Activated CD4-positive, alpha-beta T cell treated with anti-CD3 and anti-CD28 coated beads, Interleukin-2, amount 50 U/mL, for 24 hours (primary cell): ENCODE measurements at places on chromosomes 3 and 15.

- DNase-seq, result no peak
Measured at GRCh38 chr3:39809181-39809994, at the start of gene MYRIP. Gene MYRIP, plus strand, starts transcription at chr3:39809609. Its CDS starts 91,208 bp downstream, at chr3:39900817.

- no peak for DNase-seq
Measured at GRCh38 chr15:71708741-71709140, 101.6 kb upstream of the NR2E3 start.

- DNase-seq, result no peak
Measured at GRCh38 chr3:45106874-45107273, 39.3 kb downstream of the CDCP1 start.

- no peak for DNase-seq
Measured at GRCh38 chr15:60471314-60471713, 7.6 kb downstream of the ICE2 start.

GRCh38 chr3:133292296-133292695 is 107.6 kb upstream of the BFSP2 start:
- no peak for DNase-seq

DNA sequence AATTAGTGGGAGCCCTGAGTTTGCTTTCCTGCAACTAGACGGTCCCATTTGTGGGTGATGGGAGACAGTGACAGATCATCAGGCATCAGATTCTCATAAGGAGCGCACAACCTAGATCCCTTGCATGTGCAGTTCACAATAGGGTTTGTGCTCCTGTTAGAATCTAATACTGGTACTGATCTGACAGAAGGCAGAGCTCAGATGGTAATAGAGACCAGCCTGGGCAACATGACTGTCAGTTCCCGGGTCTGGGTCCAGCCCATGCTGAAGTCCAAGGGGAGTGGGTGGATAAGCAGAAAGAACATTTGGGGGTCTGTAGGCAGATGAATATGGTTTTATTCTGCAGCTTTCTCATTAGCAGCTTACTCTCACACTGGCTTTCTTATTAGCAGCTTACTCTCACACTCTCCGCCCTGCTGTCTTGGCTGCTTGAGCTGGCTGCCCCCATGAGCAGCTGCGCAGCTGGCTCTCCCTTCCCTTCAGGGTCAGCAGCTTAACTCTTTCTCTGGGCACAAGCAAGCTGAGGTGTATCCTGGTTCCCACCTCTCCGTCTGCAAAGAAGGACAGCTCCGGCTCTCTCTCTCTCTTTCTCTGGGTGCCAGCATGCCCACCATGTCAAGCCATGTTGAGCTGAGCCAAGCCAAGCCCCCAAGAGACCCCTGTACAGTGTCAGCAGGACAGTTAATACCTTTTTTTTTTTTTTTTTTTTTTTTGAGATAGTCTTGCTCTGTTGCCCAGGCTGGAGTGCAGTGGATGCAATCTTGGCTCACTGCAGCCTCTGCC is 46.5 kb downstream of the KLHDC8B start:
- DNase-seq, result no peak

DNA sequence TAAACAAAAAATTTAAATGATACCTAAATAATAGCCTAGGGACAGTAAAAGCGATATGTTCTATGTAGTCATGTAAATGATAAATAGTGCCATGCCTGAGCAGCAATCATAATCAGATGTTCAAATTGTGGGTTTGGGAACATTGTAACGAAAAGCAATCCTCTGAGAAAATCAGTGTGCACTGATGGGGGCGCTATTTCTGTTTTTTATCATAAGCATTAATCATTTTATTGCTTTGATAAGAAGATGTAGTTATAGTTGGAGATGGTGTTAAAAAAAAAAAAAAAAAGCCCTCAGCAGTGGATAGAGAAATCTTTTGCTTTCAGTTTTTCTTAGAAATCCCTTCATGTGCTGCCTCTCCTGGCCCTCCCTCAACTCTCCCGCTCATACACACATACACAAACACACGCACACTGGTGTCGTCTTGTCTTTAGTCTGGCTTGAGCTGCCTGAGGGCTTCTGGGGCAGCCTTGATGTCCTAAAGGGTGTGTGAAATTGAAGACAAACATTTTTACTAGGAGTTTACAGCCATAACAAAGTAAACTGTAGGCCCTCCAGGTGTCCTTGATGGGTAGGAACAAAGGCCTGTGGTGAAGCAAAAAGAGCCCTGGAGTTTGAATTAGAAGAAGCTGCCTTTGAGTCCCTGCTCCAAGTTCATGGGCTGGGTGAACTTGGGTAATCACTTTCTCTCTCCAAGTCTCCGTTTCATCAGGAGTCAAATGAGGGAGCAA is 428.1 kb downstream of the SOX2 start:
- no peak for DNase-seq

GRCh38 chr15:100103828-100104227 is 237.9 kb downstream of the ADAMTS17 start:
- DNase-seq, result no peak

- DNase-seq, result no peak
Measured at GRCh38 chr3:85360742-85361387, 402.1 kb downstream of the CADM2 start.

DNA sequence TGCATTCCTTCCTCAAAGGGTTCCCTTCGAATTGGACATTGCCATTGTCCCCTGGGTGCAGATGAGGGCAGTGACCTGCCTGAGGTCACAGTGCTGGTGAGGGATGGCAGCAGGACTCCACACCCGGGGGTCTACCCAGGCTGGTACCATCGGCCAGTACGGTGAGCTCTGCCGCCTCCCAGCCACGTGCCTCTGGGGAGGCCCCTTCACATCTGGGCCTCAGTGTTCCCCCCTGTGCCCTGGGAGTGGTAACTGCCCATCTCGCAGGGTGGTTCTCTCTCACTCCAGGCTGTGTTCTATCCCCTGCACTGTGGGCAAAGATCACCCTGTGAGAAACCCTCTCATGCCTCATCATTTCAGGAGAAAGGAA is 99.4 kb upstream of the IQSEC1 start:
- DNase-seq, result no peak

DNA sequence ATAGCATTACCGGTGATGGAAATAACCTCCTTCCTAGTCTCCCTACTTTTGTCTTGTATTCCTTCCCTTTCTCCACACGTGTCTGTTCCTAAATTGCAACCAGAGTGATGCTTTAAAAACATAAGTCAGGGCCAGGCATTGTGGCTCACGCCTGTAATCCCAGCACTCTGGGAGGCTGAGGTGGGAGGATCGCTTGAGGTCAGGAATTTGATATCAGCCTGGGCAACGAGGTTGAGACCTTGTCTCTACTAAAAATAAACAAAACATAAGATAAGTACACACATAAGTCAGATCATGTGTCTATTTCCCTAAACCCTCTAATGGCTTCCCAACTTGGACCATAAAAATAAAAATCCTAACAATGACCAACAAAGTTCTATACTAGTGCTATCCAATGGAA is 18.4 kb downstream of the ARMC8 start:
- DNase-seq, result no peak

DNA sequence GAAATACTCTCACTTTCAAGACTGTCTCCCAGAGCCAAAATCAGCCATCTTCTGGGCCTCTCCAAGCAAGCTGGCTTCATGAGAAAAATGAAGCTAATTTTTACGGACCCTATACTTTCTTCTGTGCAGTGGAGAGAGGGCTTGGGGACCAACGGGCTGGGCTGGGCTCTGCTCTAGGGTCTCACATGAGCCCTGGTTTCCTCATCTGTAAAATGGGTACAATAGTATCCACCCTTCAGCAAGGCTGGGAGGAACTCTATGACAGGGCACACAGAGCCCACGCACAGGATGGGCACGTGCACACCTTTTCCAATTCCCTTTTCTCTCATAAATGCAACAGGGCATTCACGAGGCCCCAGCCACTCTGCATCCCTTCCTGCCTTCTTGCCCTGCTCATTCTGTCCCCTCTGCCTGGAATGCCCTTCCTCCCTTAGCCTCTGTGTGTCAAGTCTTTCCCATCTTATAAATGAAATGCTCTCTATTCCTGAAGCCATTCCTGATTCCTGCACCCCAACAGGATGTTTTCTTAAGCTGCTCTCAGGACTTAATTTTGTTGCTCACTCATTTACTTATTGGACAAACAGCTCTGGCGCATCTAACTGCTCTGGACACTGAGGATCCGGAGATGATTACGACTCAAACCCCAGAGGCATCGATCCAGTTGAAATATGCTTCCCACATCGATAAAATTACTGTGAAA is 32.9 kb upstream of the SEC13 start:
- DNase-seq, result no peak

DNA sequence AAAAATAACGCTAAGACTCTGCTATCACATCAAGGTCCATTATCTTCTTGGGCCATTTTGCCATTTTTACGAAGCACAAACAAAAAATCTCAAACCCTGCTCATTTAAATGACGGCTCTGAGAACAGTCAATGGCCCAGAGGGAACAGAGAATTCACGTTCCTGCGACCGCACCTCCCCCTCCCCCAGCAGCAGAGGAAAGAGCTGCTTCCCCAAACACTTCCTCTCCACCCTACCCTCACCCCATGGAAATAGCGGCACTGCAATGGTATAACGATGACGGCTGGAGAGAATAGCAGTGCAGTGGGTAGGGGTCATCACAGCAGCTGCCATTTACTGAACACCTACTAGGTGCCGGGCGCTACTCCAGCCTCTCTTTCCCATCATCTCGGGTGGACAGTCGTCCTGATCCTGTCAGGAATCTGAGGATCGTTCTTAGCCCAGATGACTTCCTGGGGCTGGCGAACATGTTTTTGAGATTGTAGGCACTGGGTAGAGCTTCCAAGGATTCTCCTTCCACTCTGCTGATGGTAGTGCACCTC is 113.3 kb downstream of the IQSEC1 start:
- DNase-seq, result no peak

DNA sequence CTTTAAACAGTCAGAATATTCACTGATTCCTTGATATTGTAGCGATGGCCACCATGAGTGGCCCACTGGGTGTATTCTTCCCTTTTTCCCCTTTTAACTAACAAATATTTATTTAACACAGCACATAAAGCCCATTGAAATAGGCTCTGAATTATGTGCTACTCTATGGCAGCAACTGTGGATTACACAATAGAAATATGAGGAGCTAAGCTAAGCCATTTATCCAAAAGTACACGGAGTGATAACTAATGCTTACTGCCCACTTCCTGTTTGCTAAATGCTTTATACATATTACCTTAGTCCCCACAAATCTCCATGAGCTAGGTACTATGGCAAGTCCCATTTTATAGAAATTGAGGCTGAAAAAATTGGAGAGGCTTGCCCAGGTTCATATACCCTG is 17.9 kb downstream of the ILDR1 start:
- DNase-seq, result no peak

- no peak for DNase-seq
Measured at GRCh38 chr15:75776065-75776423, 63.4 kb upstream of the CSPG4 start.

DNA sequence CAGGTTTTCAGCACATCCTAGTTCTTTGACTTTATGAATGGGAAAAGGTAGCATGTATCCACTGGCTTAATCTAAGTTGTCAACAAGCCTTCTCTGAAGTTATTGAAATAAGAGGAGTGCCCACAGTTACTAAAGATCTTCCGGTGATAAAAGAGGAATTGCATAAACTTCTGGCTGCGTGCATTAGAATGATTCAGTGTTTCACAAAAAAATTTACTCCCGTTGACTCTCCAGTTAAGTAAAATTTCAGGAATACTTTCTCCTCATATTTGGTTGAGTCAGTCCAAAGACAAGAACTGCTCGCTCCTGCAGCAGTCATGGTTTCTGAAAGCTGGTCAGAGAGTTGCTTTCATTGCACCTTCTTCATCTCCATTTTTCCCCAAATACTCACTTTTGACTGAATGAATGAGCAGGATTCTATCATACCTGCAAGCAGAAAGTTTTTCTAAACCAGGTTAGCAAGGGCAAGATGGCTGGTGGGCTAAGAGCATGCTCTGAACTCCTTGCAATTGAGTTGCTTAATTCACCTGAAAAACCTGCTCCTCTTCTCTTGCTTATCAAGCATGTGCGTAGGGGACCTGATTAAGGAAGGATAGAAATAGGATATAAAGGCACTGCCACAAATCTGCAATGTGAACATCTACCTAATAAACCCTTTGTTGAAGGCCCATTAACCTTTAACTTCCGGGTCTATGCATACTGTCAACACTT is 64.2 kb upstream of the TIMP4 start:
- DNase-seq, result no peak

DNA sequence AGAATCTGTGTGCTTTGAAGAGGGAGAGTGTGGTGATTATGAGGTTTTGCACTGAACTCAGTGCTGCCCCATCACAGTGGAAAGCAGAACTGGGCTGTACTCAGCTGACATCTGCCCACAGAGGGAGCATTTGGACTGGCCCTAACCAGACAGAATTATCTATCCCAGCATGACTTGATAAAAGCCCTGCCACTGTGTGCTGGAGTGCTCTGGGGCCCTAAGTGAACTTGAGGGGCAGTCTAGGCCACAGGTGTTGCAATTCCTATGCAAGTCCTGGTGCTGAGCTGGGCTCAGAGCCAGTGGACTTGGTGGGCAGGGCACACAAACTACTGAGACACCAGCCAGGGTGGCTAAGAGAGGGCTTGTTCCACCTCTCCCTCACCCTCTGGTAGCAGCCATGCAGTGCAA is 269.2 kb upstream of the CTNNB1 start:
- DNase-seq, result no peak

DNA sequence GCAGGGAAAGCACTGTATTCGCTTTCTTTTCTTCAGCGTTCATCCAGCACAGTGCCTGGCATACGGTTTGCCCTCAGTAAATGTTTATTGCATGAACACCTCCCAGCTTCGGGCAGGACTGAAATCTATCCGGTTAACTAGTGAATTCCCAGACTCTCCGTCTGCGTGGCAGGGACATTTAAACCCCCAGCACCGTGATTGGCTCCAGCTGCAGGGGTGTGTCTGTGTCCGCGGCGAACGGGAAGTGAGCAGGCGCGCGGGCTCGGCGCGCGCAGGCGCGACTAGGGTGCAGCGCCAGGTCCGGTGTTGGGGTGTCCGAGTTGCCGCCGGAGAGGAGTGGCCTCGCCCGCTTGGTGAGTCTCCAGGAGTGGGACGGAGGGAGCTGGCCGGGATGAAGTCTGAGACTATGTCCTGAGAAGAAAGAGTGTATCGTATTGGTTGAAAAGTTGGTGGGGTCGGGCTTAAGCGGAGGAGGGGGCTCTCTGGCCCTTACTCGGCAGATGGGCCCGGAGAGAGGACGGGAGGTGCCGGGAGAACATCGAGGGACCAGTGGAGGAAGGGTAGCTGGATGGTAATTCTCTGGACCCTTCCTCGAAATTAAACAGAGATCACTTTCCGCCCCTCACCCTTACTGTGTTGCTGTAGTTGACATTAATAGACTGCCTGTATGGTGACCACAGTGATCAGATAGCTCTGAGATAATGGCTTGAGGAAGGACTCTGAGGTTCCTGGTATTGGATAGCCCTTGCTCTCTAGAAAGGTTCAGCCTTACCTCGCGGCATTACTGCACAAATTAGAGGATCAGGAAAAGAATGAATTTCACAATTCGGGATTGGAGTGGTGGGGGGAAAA is at the start of gene SNAP23:
Gene SNAP23 (plus strand): TSS at position 274 of the 852 bp plus-strand sequence. CDS start 16,213 bp downstream, outside the sequence.
- peak; percentile 52 for DNase-seq

DNA sequence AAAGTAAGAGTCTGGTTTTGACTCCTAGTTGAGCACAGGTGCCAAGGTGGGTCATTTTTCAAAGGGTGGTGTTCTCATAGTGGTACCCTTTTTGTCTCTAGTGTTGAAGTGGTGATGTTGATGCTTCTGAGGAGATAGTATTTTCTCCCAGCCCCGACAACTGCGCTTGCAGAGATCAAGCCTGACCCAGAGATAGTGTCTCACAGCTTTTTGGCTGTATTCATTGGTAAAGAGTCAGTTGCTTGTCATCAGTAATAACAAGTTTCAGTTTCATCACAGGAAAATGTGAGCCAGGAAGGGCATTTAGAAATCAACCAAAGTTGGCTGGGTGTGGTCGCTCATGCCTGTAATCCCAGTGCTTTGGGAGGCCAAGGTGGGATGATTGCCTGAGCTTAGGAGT is 139.3 kb downstream of the NFKBIZ start:
- no peak for DNase-seq

- no peak for DNase-seq
Measured at GRCh38 chr3:132196113-132196512, 121.1 kb upstream of the ACP3 start.
